Stimulated activated CD4-positive, alpha-beta T cell treated with anti-CD3 and anti-CD28 coated beads, Interleukin-12 subunit alpha, Interleukin-12 subunit beta, amount 100 ng/mL, for 48 hours (primary cell): ENCODE measurements at places on chromosomes 3 and 15.

- no peak for DNase-seq
These were observed 25.4 kb downstream of the CFAP100 start for GRCh38 chr3:126419886-126420786.

GRCh38 chr3:193814166-193814892 lies 221.3 kb downstream of the OPA1 start:
- no peak for DNase-seq

GRCh38 chr3:163368168-163368567 lies 1710.1 kb downstream of the SI start:
- no peak for DNase-seq

GRCh38 chr3:11548721-11549131 lies 95.0 kb downstream of the VGLL4 start:
- DNase-seq: no peak
